ENCODE measurements at places on chromosomes 6 and 20.

DNA sequence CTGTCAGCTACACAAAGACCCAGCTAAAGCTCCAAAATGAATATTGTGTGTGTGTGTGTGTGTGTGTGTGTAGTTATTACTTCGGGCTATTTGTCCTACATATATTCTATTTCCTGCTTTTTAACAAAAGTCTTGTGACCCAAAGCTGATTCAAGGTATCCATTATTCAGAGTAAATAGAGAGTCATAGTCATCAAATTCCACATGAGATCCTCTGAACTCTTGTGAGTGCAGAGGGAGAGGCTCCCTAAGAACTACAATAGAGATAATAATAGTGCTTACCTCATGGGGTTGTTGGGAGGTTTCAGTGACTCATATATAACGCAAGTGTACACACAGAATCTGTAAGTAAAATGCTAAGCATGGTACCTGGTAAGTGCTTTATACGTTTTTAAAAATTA, 95.6 kb upstream of the SHLD1 start:
- no peak for DNase-seq

DNA sequence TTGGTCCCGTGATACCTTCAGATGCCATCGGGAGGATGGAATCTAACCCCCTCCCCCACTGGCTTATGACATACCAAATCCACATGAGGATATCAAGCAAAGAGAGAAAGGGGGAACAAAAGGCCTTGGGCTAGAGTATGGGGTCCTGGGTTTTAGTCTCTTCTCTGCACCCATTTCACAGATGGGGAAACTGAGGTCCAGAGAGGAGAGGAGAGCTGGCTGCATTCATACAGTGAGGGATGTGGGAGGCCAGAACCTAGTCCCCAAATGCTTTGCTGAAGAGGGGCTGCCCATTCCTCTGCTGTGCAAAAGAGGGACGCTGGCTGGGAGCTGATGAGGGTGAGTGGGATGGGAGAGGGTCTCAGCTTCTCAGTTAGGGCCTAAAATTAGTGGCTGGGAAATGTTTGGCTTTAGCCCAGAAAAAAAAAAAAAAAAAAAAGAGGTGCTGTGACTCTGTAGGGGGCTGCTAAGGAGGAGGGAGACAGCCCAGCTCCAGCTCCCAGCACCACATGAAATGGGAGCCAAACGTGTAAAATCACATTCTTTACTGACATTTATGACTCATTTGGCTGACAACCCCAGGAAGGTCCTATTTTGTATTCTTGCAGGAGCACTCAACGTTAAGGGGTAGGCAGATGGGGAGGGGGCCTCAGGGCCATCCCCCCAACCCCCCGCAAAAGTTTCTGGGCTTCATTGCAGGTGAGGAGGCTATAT, 11.9 kb downstream of the XKR7 start:
- no peak for DNase-seq

- DNase-seq, result no peak
Measured at GRCh38 chr6:14816116-14816859, 429.6 kb upstream of the JARID2 start.

GRCh38 chr6:126957721-126958120, 160.8 kb upstream of the RSPO3 start:
- DNase-seq, result no peak

GRCh38 chr6:158230967-158231550, 62.9 kb downstream of the GTF2H5 start:
- no peak for DNase-seq

DNA sequence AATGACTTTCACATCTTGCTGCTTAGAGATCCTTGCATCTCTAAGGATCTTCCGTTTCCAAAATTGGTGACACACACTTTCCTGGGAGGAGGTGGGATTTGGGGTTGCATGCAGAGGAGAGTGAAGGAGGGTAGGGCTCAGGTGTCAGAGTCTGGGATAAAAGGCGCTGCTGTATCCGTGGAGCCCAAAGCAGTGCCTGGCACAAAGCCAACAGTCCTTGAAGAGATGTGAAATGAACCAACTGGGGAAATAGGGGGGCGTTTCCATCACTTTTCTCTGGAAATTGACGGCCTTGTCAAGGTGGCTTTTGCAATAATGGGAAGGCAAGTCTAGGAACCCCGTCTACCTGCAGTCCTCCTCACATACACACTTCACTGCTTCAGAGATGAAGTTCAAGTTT, 59.5 kb upstream of the NELFCD start:
- no peak for DNase-seq

DNA sequence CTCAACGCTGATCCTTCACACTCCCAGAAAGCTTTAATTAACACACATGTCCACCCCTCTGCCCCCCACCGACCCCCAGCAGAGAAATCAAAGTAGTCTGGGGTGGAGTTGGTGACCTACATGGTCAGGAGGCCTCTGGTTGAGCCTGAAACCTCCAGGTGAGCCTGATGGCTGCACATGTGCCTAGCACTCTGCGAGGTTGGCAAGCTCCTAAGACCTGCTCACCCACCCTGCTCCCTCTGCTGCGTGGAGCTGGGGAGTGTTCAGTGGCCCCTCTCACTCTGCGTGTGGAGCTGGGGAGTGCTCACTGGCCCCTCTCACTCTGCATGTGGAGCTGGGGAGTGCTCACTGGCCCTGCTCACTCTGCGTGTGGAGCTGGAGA, 7.9 kb upstream of the YTHDF1 start:
- DNase-seq, result no peak

All from hematopoietic multipotent progenitor cell treated with erythropoietin and hydrocortisone succinate and interleukin-3 and kit ligand, for 17 days (in vitro differentiated cells).